Ovary (tissue), 10 donors: ENCODE measurements at places on chromosomes 12 and 14. TPM values are rescaled to one million over a fixed set of nuclear protein-coding genes. Genes with fewer than 3 reads are reported as not detected.

GRCh38 chr12:53128780-53129569, 25.7 kb downstream of the SOAT2 start:
- no peak for DNase-seq

VAMP1 gene
- 3.4 TPM for total RNA-seq

GRCh38 chr14:95480109-95480886, 36.2 kb downstream of the SYNE3 start:
- no peak for DNase-seq

- no peak for DNase-seq
Measured at GRCh38 chr12:3418609-3419390, 72.2 kb upstream of the PRMT8 start.

TMEM229B gene
- 2.6 TPM for total RNA-seq

DNA sequence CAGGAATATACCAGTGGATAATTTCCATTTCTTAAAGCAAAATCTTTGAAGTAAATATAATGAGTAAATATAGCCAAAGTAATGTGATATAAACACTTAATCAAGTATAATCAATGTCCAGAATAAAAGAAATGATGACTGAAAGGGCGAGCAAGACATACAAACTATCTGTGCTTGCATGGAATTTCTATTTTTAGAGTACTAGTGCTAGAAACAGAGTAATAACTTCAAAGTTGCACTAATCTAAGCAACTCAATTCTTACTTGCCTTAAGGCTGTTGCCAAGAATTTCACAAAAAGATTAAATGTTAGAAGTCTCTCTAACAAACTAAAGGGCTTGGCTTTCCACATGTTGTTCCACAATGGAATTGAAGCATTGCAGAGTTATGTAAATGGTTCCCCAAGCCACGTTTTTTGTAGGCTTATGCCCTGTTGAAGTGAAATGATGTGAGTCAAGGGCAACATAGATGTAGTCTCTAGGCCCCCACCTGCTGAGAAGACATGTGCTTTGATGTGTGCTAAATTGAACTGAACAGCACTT, 175.0 kb upstream of the LMNTD1 start:
- DNase-seq: no peak

DNA sequence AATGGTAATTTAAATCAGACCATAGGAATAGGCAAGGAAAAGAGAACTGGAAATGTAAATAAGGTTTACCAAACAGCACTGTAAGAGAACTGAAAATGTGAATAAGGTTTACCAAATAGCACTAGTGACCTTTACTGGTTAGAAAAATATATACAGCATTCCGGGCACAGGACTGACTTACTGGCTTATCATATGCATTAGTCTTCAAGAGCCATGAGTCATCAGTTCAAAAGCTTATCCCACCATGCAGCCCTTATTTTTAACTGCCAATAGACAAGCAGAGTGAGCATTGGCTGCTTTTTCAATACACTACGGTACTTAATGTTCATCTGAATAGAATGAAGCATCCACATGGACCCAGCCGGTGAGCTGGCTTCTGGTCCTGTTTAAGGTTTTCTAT, 13.0 kb upstream of the NELL2 start:
- no peak for DNase-seq

FOXA1 gene
- not detected for total RNA-seq

OR4N2 gene
- total RNA-seq: not detected

DNA sequence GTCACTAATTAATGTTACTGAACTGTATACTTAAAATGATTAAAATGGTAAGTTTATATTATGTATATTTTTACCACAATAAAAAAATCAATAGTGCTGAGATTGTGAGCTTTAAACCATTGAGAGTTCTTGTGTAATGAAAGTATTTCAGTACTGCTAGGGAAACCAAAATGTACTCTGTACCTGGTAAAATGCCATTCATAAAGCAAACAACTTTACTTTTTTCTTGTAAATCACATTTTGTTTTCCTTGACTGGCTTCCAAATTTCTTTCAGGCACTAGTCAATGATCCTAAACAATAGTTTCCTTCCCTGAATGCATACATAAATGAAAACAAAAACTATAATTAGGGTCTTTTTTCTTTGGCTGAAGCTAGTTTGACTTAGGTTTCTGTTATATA, 29.4 kb upstream of the SNRPF start:
- DNase-seq: no peak

EXOC3L4 gene
- 1.1 TPM for total RNA-seq

CCDC177 gene
- not detected for total RNA-seq

- no peak for DNase-seq
Measured at GRCh38 chr12:60489071-60489470, 893.2 kb downstream of the SLC16A7 start.

DNA sequence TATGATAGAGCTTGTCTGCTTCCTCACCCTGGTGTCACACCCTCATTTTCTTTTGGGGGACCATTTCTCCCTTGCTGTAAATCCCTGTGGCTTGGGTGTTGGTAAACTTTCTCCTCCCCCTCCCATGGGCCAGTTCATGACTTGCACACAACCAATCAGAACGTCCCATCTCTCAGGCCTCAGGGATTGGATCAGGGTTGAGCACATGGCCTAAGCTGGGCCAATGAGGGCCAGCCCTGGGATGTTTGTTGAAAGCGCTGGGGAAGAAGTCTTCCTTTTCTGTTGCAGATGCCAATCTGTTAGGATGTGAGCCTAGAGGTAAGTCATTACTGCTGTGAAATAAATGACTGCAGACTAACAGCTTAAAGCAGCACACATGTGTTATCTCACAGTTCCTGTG, 136.7 kb downstream of the AACS start:
- no peak for DNase-seq

DNA sequence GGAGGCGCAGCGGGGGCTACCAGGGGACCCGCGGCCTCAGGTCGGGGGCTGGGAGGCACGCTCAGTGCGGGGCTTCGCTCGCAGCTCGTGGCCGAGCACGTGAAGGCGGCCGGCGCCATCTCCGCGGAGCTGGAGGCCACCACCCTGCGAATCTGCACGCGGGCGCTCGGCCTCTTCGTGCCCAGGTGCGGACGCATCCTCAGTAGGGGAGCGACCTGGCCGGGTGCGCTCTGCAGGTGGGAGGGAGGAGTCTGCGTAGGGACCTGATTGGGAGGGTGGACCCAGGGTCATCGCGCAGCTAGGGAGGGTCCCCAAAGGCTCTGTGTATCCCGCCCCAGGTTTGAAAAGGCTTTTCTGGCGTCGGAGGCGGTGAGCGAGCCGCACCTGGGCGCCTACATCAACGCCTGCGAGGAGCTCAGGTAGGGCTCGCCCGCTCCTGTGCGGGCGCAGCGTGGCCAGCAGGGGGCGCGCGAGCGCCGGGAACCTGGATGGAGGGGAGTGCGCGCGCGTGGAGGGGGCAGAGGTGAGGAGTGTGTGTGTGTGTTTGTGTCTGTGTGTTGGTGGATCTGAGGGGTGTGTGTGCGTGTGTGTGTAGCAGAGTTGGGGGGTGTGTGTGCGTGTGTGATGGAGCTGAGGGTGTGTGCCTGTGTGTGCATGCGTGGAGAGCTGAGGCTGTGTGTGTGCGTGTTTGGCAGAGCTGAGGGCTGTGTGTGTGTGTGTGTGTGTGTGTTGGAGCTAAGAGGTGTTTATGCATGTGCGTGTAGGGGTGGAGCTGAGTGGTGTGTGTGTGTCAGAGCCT, 10.3 kb downstream of the EXOC3L4 start:
- peak; percentile 83 for DNase-seq

TMEM253 gene
- 1.3 TPM for total RNA-seq

PMCH gene
- total RNA-seq: not detected

GRCh38 chr12:82595941-82596340, 90.8 kb upstream of the TMTC2 start:
- no peak for DNase-seq

GRCh38 chr12:119668324-119668841, 450 bp downstream of the PRKAB1 start:
- DNase-seq: no peak

LRRC9 gene
- total RNA-seq: 0.57 TPM

RBM19 gene
- 42.3 TPM for total RNA-seq

TMEM19 gene
- total RNA-seq: 12.6 TPM

GRCh38 chr12:130506844-130507243, 169.2 kb downstream of the PIWIL1 start:
- DNase-seq: no peak

- no peak for DNase-seq
Measured at GRCh38 chr14:69263771-69264170, 3.8 kb downstream of the GALNT16 start.

GRCh38 chr14:102241147-102241546, 63.8 kb downstream of the MOK start:
- no peak for DNase-seq

DNA sequence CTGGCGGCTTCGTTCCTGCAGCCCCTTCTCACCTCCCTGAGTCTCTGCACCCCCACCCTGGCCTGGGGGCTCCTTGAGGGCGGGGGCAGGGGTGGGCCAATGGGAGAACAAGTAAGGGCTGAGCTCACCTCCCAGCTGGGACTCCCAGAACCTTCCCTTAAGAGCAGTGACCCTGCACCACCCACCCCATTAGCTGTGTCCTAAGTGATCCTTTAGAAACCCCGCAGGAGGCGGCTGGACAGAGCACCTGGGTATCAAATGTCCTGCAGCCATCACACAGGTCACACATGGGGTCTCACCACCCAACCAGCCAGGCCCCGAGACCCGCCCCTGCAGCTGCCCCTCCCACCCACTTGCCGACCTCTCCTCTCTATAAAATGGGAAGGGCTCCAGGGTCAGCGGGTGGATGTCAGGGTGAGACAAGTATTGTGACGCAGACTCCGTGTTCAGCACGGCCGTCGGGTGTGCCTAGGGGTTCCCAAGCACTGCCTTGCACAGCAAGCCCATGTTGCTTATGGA, 151.2 kb upstream of the C14orf180 start:
- DNase-seq: no peak

DNA sequence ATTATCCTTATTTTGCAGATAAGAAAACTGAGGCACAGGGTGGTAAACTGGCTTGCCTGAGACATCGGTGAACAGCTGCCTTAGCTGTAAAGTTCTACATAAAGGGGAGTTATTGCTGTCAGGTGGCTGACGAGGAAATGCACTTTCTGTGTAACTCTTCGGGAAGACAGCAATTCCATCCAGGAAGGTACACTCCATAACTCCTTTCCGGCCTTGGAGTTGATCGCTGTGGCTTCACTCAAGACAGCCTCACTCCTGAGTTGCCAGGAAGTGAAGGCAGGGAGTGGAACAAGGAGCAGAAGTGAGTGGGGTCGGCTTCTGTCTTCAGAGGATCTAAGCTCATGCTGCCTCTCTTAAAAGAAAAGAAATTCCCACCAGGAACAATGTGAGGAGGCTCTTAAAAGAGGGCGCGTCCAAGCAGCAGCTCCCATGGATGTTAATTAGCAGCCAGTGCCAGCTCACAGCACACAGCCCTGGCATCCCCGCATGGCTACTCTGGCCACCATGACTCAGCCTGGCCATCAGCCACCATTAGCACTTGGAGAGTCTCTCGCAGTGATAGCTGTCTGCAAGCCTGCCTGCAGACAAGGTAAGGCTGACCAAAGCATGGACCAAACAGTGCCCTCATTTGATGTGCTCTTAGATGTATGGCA, 60.3 kb downstream of the NUAK1 start:
- DNase-seq: no peak

GRCh38 chr12:131729254-131729955, 18.5 kb downstream of the SFSWAP start:
- no peak for DNase-seq

GRCh38 chr14:79580906-79581305, 630.4 kb downstream of the DIO2 start:
- DNase-seq: no peak

SLC17A8 gene
- 0.08 TPM for total RNA-seq

- DNase-seq: no peak
Measured at GRCh38 chr12:94793191-94793595, 142.8 kb upstream of the TMCC3 start.

PLA2G1B gene
- total RNA-seq: 12.0 TPM

- no peak for DNase-seq
Measured at GRCh38 chr12:87383680-87384079, 645.5 kb downstream of the C12orf50 start.

GRCh38 chr12:10736463-10736862, 13.3 kb upstream of the YBX3 start:
- no peak for DNase-seq

- DNase-seq: no peak
Measured at GRCh38 chr12:92213166-92213565, 67.5 kb upstream of the BTG1 start.

- DNase-seq: no peak
Measured at GRCh38 chr14:49287004-49287403, 299.2 kb downstream of the RPS29 start.

- DNase-seq: no peak
Measured at GRCh38 chr12:27931390-27931789, 41.1 kb downstream of the PTHLH start.

DNA sequence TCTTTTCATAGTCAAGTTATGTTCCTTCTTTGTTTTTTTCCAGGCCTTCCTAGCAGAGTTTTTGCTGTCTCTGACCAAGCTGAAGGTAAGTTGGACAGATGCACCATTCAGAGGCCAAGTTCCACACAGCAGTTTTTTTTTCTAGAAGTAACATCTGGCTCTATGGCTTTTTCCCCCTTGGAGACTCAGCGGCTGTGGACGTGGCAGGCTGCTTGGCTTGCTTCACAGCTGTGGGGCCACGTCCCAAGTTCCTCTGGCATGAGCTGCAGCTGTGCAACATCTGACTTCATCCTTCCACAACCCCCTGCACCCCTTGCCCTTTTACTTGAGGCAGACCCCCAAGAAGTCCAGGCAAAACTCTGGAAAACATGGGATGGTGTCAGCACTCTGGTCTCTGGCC, 24.2 kb upstream of the RHOJ start:
- no peak for DNase-seq

GRCh38 chr14:31070431-31070830, 44.3 kb upstream of the STRN3 start:
- DNase-seq: no peak

DNA sequence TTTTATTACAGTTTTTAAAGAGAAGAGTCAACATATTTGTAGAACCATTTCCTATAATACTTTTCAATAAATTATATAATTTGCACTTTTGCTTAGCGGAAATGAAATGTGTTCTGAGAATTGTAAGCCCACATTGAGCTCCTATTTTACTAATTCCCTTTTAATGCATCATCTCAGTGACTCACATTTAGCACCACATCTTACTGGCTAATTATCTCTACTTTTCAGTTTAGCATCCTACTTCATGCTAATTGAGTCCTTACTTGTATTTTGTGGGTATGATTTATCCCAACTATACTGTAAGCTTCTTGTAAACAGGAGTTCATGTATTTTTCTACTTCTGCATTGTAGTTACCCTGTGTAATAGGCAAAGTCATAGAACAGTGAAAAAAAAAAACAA, 67.5 kb downstream of the TMX1 start:
- no peak for DNase-seq
